Neural progenitor cell (in vitro differentiated cells): ENCODE measurements at places on chromosomes 1 and 21.

GRCh38 chr1:38758820-38759219, 100.8 kb downstream of the RRAGC start:
- no peak for DNase-seq

DNA sequence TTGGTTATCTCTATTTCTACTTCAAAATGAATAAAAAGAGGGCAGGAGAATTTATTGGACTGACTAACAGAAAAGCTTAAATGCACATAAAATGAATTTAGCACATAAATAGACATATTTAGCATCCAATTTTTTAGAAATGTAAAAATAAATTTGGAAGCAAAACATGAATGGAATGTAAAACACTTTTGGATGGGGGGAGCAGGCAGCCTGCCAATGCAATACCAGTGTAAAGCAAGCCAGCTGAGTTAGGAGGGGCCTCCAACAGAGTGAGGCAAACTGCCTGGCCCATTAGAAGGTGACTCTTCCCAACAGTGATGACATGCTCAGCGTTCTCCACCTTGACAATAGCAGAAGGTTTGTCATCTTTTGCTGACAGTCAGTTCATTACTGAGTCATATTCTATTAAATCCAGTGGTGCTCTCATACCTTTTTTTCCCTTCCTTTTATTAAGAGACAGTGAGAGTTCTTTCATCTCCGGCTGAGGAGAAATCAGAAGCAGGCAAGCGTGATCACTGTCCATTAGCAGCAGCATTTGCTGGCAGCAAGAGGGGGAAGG, 19.5 kb upstream of the EXO1 start:
- no peak for DNase-seq

- DNase-seq: no peak
Measured at GRCh38 chr1:40451238-40451585, 936 bp downstream of the ZFP69B start.

DNA sequence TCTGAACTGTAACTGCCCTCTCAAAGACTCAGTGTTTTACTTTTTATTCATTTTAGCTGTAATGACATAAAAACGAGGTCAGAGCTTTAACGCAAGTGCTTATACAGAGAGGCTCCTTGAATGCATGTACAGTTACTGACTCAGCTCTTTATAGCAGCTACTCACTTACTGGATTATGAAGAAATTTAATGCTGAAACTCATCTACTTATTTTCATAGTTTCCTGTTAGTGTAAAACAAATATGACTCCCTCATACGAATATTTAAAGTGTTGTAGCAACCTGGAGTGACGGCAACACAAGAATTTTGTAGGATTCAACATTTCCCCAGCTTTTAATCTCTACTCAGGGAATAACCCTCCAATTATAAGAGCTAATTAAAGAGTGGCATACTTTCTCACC, 32.7 kb downstream of the ADSS2 start:
- DNase-seq: no peak

GRCh38 chr1:148308832-148309458, 156.9 kb upstream of the NBPF11 start:
- DNase-seq: no peak

GRCh38 chr1:56175211-56175610, 404.2 kb downstream of the PLPP3 start:
- no peak for DNase-seq

DNA sequence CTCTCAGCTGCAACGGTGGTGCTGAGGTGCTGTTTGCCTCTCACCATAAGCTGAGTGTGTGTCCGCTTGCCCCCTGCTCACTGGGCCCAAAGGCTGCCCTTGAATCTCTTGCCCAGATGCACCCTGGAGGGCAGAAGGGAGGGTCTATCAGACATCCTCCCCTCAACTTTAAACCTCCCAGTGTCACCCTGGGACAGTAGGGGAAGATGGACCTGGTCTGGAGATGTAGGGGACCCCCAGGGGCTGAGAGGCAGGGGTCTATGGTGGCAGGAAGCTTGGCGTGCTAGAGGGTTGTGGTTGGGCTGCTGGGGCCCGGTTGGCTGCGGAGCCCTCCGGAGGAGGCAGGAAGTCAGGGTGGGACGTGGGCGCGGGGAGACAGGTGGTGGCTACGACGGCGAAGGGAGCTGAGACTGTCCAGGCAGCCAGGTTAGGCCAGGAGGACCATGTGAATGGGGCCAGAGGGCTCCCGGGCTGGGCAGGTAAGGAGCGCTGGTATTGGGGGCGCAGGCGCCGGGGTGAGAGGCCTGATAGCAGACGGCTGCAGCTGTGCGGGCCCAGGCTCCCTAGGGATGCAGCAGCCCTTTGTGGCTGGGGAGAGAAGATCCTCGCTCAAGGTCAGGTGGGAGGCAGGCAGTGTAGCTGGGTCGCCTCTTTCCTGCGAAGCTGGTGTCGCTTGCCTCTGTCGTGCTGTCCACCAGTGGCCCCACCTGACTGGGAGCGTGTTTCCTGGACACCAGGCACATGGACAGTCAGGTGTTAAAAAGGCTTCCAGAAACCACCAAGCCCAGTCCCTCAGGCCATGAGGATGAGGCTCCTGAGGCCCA, at the start of gene LCK:
Gene LCK (plus strand): TSS at position 373 of the 824 bp plus-strand sequence. CDS start 23,065 bp downstream, outside the sequence.
- no peak for DNase-seq

- DNase-seq: no peak
Measured at GRCh38 chr21:33890187-33890586, 25.4 kb downstream of the ATP5PO start.

GRCh38 chr1:15671430-15671829, 12.7 kb upstream of the PLEKHM2 start:
- no peak for DNase-seq

DNA sequence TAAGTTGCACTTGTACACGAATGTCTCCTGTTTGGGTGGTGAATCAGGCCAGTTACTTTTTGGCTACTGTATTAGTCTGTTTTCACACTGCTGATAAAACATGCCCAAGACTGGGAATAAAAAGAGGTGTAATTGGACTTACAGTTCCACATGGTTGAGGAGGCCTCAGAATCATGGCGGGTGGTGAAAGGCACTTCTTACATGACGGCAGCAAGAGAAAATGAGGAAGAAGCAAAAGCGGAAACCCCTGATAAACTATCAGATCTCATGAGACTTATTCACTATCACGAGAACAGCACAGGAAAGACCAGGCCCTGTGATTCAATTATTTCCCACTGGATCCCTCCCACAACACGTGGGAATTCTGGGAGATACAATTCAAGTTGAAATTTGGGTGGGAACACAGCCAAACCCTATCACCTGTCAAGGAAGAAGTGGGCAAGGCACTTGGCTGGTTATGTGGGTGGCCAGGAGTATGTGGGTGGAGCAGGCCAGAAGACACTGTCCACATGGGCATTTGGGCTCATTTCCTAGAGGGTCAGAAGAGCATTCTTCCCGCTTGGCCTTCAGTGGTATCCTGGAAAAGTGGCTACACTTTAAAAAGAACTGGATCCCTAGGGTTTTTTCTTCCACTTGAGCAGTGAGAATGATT, 228.8 kb downstream of the HHAT start:
- DNase-seq: no peak

GRCh38 chr1:115768549-115768948, at the start of gene CASQ2:
TSS of gene CASQ2 (minus strand) at chr1:115768714. CDS start at chr1:115768541, 173 bp downstream.
- peak; percentile 16 for DNase-seq
